ENCODE measurements at places on chromosomes 5 and 9.

DNA sequence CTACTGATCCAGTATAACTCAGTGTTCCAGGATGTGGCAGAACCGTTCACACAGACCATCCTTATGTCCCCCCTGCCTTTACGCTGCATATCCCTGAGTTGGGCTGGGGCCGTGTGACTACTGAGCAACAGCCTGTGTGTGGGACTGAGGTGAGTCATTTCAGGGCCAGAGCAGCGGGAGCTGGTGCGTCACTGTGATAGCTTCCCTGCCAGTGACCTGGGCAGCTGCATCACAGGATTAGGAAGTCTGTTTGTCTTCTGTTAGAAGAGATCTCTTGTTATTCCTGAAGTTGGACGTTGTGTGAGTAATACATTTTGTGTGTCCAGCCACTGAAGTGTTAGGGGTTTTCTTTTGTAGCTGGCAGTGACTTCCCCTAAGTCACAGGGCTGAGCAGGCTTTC lies 35.6 kb downstream of the TPPP start:
- DNase-seq, result no peak

DNA sequence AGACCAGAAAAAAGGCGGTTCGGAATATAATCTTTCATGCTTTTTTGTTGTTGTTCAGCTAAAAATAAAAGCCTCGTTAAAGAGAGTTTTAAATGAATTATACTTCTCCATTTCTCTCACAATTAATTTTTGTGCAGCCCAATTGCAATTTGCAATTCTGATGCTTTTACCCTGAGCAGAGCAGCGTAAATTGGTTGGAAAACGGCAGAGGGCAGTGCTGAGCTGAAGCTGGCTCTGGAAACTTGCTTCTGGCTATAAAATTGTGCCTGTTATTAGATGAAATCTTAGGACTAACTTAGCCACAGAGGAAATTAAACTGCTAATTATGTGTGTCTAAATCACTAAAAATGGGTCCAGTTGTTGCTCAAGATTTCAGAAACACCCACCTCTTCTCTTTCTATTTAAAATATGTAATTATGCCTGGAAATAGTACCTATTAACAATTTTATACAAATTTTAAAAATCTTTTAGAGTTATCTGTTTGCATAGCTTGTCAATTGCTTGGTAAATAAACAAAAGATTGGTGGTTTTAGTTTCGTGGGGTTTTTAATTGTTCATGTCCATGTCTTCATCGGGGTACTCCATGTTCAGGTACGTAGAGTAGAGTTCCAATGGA lies 441.8 kb upstream of the TLE4 start:
- DNase-seq, result no peak

GRCh38 chr9:114185570-114186490 lies 30.5 kb downstream of the COL27A1 start:
- DNase-seq, result no peak

DNA sequence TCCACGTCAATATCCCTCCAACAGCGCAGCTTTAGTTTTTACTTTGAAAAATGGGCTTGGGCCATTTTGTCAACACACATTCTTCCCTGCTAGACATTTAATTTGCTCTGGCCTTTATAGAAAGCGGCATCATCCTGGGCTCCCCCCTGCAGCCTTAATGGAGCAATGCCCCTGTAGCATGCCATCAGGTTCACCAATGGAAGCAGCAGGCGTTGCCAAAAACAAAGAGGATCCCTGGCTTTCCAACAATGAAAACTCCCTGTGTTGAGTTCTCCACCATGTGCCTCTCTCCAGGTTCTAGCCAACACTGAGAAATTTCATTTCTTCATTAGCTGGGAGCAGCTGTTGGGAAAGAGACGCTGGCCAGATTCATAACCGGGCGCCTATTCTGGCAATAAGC lies 139.5 kb downstream of the ZNF622 start:
- DNase-seq, result no peak

- no peak for DNase-seq
These were observed 103.4 kb downstream of the PIP5K1B start for GRCh38 chr9:68808338-68808890.

DNA sequence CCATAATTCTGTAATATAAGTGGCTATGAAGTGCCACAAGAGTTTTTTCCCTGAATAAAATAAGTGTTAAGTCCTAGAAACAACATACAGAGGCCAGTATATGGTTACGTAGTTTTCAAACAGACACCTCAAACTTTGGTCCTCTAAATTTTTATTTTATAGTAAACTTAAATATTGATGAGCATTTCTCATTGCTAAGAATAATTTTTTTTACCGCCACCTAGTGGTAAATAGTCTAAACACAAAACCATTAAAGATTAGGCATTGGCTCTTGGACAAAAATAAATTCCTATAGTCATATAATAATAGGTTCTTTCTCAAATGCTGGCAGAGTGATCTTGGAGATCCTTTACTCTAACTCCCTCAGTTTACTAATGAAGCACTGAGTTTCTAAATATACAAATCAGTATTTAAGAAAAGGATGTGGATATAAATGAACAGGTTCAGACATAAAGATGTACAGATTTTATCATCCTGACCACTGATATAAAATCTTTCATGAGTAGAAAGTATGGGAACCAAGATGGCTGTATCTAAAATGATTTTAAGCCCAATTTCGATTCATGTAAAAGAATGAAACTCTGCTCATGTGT lies 136.2 kb downstream of the FANCC start:
- DNase-seq, result no peak

- no peak for DNase-seq
These were observed 184.9 kb upstream of the OR13F1 start for GRCh38 chr9:104319198-104319597.

- DNase-seq, result no peak
These were observed 26.3 kb upstream of the CRHBP start for GRCh38 chr5:76926329-76927105.

GRCh38 chr9:135340726-135341475 lies 138.7 kb upstream of the PPP1R26 start:
- DNase-seq, result no peak

GRCh38 chr5:179331591-179332375 lies 13.5 kb downstream of the ADAMTS2 start:
- no peak for DNase-seq

DNA sequence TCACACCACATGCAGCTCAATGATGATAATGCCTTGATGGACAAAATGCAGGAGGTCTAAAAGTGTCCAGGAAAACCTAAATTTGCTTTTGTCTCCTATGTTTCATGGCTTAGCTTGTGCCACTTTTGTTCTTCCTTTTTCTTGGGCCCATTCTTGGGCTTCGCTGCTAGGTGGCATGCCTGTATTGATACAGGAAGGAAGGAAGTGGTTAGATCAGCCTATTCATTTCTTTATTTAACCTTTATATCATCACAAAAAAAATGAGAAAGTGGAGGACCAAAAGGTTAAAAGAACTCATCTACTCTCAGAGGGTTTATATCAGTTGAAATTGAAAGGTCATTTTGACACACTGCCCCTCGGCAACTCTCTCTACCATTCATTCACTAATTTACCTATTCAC lies 260.2 kb downstream of the ARHGAP26 start:
- DNase-seq, result no peak

DNA sequence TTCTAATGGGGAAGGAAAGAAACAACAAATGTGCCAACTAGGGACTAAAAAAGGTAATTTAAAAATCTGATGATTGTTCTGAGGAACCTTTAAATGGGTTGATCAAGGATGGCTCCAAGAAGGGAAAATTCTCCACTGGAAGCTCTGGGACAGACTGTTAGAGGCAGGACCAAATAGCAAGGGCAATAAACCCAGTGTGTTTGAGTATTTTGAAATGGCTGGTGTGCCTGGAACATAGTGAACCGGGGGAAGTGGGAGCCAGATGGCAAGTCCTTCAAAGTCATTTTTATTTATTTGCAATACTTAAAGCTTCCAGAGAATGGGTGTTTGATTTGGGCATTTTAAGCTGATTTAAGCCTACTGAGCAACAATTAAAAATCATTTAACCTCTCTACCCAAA lies 587.7 kb upstream of the MEF2C start:
- no peak for DNase-seq

- DNase-seq, result no peak
These were observed 350.9 kb upstream of the PCSK5 start for GRCh38 chr9:75539523-75539922.

Measured in stimulated activated CD8-positive, alpha-beta memory T cell treated with anti-CD3 and anti-CD28 coated beads, Interleukin-2, amount 100 ng/mL, for 1 hour (primary cell).